Activated CD8-positive, alpha-beta T cell treated with anti-CD3 and anti-CD28 coated beads, Interleukin-2, amount 10 ng/mL, durations not matched to agents 7 days and 5 days (primary cell): ENCODE measurements at places on chromosomes 13 and 19. TPM values are rescaled to one million over a fixed set of nuclear protein-coding genes. Genes with fewer than 3 reads are reported as not detected.

Gene SIX5
- total RNA-seq = 0.53 TPM

Gene LSM4
- 215 TPM for total RNA-seq

Gene CFAP97D2
- total RNA-seq = not detected

- H3K27ac ChIP-seq = no peak overlapping the region
- H3K36me3 ChIP-seq = peaks cover 12% of the 10 kb centered on the region
- H3K27me3 ChIP-seq = no peaks in the 10 kb centered on the region
Measured at GRCh38 chr13:41610404-41610803, 153.1 kb downstream of the RGCC start.

DNA sequence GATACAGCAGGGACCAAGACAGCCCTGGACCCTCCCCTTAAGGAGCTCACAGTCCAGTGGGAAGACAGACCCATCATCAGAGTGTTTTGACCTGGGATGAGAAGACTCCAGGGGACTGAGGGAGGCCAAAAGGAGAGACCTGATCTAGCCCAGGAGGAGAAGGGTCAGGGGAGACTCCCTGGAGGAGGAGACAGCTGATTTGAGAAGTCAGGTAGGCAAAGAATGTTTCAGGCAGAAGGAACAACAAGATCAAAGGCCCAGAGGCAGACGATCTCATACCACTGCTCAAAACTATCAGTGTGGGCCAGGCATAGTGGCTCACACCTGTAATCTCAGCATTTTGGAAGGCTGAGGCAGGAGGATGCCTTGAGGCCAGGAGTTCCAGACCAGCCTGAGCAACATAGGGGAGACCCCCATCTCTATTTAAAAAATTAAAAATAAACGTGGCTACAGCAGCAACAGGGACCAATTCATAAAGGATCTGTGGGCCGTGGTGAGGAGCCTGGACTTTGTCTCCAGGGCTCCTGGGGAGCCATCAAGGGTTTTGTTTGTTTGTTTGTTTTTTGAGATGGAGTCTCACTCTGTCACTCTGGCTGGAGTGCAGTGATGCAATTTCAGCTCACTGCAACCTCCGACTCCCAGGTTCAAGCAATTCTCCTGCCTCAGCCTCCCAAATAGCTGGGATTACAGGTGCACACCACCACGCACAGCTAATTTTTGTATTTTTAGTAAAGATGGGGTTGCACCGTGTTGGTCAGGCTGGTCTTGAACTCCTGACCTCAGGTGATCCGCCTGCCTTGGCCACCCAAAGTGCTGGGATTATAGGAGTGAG lies 2.2 kb upstream of the COX6B1 start:
- DNase-seq = no peak
- no peaks in the 10 kb centered on the region for H3K27me3 ChIP-seq
- H3K36me3 ChIP-seq = peaks cover 14% of the 10 kb centered on the region
- peak overlapping the region; percentile 45 for H3K27ac ChIP-seq

DNA sequence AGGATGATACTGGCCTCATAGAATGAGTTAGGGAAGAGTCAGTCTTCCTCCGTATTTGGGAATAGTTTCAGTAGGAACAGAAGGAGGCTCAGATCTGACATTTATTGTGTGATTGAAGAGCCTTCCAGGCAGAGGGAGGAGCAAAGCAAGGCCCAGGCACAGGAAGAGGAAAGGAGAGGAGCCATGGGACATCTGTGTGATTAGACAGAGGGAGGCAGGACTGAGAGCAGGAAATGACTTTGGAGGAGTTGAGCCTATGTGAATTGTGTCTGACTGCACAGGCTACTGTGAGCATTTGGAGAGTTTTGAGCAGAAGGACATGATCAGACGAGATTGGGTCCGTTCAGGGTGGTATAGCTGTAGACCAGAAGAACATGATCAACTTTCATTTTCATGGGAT lies 8.5 kb downstream of the SIGLEC7 start:
- no peak overlapping the region for H3K4me3 ChIP-seq
- no peaks in the 10 kb centered on the region for H3K4me1 ChIP-seq
- peaks cover 39% of the 10 kb centered on the region for H3K27me3 ChIP-seq

DNA sequence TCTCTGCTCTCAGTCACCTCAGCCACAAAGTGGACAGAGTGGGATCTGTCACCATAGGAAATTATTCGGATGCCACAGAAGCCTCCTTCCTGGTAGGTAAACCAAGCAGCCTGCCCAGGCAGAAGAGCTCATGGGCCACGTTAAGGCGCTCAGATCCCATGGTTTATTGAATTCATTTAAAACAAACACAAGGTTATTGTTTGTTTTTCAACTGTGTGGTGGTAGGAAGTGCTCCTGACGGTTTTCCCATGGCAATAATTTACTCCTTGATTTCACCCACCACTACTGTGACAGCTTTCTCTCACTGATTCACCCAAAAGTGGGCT lies 14.4 kb downstream of the BCAM start:
- H3K4me1 ChIP-seq = no peaks in the 10 kb centered on the region
- H3K27ac ChIP-seq = no peak overlapping the region
- H3K4me3 ChIP-seq = no peak overlapping the region
- H3K27me3 ChIP-seq = peaks cover 3% of the 10 kb centered on the region
- no peaks in the 10 kb centered on the region for H3K36me3 ChIP-seq

DNA sequence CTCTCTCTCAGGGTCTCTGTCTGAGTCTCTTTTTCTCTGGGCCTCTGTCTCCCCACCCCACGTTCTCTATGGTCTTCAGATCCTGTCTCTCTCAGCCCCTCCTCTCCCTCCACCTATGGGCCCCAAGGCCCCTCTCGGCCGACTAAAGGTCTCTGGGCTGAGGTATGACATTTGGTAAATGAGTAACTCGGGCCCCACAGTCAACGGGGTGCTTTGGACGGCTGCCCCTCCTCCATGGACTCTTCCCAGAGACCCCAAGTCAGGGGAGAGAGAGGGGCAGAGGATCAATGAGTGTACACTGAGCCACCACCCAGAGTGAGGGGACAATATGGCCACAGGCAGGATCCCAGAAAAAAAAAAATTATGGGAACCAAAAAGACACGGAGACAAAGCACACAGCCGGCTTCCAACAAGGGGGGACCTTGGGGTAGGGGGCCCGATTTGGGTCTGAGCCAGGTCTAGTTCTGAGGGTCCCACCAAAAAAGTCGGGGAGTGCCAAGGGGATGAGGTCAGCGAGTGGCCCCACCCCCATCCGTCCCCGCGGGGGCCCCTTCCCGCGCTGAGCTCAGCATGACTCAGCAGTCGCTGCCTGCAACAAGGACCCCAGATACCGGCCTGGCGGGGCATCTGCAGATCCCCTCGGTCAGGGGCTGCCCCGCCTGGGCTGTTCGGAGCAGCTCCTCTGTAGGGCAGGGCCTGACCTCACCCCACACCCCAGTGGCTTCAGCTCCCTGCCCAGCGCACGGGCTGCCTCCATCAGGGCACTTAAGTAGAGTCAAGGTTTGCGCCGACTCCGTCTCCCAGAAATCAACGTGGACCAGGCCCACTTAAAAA lies 1.5 kb upstream of the FTL start:
- H3K27ac ChIP-seq = peak overlapping the region; percentile 96
- no peaks in the 10 kb centered on the region for H3K27me3 ChIP-seq
- H3K4me3 ChIP-seq = peak overlapping the region; percentile 96
- H3K36me3 ChIP-seq = peaks cover 62% of the 10 kb centered on the region
- DNase-seq = peak; percentile 78
